ENCODE measurements at places on chromosomes 12 and 14.
A peak's percentile ranks its signal among the peaks of the same experiment; 100 is the strongest.

DNA sequence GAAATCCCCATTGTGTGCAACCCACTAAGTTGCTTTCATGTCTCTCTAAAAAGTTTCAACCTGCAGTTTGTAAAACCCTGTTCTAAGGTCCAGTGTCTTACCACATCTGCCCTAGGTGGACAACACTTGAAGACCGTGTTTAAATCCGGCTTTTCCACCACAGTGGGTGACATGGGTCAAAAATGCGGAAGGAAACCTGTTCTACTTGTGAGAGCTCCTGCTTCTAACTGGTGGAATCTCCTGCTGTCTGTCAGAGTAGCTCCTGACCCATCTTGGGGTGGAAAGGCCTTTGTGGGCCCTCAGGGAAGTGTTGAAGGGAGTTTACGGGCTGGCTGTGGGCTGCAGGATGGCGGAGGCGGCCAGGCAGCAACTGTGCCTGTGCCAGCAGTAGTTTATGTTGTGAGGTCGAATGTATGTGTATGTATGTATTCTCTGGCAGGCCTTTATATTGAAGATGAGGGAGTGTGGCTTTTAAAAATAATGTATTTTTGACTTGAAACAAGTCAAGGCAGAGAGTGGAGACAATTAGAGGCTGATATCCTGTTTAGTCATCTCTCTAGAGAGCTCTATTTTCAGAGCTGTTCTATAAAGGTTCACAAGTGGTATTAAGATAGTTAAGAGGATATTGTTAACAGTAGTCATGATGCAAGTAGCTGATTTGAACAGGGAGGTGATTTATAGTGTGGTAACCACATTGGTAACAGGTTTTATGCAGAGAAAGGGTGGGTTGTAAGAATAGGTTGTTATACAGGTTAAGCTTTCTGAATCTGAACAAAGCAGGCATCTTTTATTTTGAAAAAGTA is 67.0 kb downstream of the PRKCH start:
- DNase-seq = peak; percentile 33

GRCh38 chr14:74577247-74577947 is 34.6 kb downstream of the LTBP2 start:
- no peak for DNase-seq

DNA sequence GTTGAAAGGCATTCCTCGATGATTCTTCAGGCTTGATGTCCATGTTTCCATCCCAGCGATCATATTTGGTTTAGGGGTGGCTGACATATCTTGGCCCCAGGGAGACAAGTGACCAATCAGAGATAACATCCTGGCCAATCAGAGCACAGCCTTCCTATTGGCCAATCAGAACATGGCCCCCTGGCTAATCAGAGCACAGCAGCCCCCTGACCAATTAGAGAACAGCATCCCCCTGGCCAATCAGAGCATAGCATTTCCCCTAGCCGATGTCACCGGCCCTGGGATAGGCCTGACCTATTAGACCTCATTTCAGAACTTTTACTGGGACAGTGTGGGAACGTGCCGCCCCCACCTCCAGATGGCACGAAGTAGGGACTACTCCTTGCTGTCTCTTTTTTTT is 182.2 kb downstream of the AACS start:
- no peak for DNase-seq

GRCh38 chr12:6745741-6746525 is 7.0 kb downstream of the MLF2 start:
- DNase-seq = no peak

DNA sequence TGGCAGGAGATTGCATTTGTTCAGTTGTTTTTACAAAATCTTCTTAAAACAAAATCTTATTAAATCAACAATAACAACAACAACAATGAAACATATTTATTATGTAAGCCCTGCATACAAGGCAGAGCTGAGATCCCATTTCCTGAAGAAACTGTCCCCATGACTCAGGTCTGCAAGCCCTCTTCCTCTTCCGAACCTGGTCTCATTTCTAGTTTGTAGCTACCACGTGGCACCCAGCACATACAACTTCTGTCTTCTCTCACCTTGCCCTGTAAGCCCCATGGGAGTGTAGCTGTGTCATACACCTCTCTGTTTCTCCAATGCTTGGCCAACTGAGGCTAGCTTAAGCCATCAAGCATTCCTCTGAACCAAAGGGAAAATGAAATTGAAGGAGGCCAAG is 106.4 kb downstream of the SLC8A3 start:
- DNase-seq = no peak

- DNase-seq = no peak
Measured at GRCh38 chr12:15562263-15562662, 226.9 kb downstream of the EPS8 start.

DNA sequence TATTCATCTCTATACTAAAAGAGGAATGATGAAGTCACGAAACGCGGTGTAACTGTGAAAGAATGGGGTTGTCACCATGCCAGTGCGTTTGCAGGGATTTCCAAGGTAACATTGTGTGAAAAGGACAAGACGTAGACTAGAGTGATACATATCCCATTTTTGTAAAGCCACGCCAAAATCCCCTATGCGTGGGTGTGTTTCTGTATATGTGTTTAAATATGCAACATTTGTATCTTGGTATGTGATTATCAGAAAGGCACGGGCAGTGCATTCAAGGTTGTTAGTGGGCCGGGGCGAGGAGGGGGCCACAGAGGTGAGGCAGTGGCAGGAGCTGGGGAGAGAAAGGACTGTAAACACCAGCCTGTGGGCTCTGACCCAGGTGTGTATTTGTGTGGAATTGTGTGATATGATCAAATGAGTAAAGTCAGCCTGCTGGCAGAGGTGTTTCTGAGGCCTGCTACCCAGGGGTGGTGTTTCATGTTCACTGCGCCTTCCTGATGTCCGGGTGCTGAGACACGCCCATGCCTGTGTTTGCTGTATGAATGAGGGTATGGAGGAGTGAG is 137.8 kb downstream of the ADGRD1 start:
- no peak for DNase-seq

- DNase-seq = no peak
Measured at GRCh38 chr12:57868851-57869268, 22.3 kb upstream of the CTDSP2 start.

GRCh38 chr14:19743256-19743655 is at the start of gene OR4Q3:
Gene OR4Q3 (plus strand): TSS chr14:19743571.
- DNase-seq = no peak

Measured in activated CD8-positive, alpha-beta memory T cell treated with anti-CD3 and anti-CD28 coated beads, Interleukin-2, amount 50 U/mL, for 4 hours (primary cell).